Motor neuron (in vitro differentiated cells): ENCODE measurements at places on chromosomes 4 and X. TPM values are rescaled to one million over a fixed set of nuclear protein-coding genes. Genes with fewer than 3 reads are reported as not detected.

GRCh38 chr4:39228377-39228776 is 46.0 kb downstream of the WDR19 start:
- ATAC-seq, result no peak

GRCh38 chr4:47543331-47543730 is 58.3 kb downstream of the ATP10D start:
- no peak for ATAC-seq

DNA sequence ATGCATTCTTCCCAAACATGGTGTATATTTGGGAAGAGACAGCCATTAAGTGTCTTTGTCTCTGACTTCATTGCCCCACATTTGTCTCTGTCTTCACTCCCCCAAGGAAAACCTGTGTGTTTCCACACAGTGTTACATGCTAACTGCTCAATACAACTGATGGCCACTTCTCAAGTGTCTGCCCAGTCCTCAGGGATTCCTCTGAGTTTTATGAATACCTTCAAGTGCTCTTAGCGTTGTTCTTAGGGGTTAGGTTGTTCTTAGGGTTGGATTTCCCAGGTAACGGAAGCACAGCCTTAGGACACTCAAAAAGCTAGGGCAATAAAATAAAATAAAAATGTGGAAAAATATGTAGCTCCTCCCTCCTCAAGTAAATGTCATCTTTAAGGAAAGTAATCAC is 64.7 kb upstream of the PLAC8 start:
- no peak for ATAC-seq

DNA sequence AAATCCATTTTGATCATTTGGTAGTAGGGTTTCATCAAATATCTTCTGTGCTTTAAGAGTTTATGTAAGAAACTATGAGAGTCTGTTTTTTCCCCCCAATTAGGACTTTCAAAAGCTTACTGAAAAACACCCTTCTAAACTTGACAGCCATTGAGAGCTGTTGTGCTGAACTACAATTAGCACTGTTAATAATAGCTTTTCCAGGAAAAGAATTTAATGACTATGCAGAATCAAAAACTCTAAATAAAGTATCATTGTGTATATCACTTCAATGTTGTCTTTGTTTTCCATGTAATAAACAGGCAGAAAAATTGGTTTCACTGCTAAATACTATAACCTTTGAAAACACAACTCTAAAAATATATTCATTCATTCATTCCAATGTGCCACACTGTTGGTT is 121.4 kb upstream of the PDE5A start:
- ATAC-seq, result no peak

DNA sequence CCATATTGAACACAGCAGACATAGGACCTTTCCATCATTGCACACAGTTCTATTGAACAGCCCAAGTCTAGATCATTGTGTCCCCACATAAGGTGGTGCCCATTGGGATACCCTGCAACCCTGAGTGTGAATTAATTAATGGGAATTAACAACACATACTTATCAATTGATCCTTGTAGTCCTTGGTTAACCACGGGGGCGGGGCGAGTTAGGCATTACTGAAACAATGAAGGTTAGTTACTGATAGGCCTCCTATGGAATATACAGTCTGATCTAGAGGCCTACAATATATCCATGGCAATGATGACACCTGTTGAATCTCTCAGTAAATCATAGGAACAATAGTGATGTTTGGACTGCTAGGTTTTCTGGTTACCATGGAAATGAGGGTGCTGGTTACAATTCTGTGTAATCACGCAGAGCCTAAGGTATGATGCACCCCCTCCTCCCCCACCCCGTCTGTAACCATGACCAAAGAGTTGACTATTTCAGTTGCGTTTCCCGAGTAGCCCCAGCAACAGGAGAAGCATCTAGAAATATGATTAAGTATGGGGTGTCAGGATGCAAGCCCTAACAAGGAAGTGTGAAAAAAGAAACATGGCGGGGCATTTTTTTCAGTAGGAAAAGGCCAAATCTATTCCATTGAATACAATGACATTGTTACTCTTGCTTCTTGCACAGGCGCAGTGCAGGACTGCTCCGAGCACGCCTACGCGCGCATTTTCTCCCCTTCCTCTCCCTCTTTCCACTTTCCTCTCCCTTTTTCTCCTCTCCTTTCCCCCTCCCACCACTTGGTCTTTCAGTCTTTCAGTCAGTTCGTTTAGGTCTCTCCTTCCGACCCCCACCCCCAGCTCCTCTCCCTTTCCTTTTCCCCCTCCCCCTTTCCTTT is 677 bp upstream of the NONO start:
- ATAC-seq, result peak; percentile 57

The UVSSA gene
- total RNA-seq, result 10.8 and 11.6 TPM in 2 replicates
